ENCODE measurements at places on chromosomes 5 and 9.

DNA sequence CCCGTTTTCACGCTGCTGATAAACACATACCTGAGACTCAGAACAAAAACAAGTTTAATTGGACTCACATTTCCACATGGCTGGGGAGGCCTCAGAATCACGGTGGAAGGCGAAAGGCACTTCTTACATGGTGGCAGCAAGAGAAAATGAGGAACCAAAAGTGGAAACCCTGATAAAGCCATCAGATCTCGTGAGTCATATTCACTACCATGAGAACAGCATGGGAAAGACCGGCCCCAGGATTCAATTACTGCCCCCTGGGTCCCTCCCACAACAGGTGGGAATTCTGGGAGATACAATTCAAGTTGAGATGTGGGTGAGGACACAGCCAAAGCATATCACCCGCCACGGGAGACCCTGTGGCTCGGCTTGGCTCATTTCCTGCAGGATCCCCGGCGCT is 20.2 kb downstream of the EXD3 start:
- DNase-seq, result no peak

DNA sequence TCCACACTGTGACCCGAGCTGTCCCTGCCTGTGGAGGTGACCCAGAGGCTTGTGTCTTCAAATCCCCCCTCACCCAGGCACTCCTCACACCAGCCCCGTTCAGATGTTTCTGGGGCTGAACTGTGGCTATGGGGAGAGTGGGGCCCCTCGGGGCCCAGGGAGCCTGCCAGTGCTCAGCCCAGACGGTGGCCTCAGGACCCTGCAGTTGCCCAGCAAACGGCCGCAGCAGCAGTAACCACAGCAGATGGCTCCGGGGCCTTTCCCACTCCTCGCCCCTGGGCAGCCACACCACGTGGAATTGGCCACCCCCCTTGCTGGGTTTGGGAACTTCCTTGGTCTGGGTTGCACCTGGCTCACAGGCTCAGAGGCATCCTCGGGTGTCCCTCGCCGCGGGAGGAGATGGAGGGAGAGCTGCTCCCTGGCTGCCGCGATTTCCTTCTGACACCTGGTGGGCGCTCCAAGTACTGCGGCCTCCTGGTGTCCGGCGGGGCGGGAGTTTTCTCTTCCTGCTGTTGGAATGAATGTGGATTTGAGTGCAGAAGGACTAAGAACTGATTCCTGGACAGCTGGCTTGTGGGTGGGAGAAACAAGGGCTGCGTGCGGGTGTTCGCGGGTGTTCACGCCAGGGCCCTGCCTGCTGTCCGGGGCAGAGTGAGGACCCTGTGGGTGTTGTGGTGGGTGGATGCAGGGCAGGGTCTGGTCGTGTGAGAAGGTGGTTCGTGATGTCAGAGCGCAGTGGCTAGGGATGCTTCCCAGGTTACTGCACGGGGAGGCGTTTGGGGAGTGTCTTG is 97.5 kb downstream of the COL5A1 start:
- DNase-seq, result peak; percentile 38

GRCh38 chr9:133943036-133943780 is 48.9 kb downstream of the VAV2 start:
- no peak for DNase-seq

- no peak for DNase-seq
These were observed 87.6 kb downstream of the MAMDC2 start for GRCh38 chr9:70131296-70131695.

DNA sequence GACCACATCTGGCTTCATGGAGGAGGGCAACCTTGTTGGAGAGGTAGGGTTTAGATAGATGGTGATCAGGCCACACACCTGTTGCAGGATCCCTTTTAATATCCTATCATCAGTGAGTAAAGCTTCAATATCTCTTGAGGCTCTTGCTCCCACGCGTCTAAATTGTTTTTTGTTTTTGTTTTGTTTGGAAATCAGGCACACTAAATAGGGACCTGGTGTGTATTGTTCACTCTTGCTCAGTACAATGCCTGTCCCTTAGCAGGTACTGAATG is 2.6 kb upstream of the TMEM268 start:
- no peak for DNase-seq

DNA sequence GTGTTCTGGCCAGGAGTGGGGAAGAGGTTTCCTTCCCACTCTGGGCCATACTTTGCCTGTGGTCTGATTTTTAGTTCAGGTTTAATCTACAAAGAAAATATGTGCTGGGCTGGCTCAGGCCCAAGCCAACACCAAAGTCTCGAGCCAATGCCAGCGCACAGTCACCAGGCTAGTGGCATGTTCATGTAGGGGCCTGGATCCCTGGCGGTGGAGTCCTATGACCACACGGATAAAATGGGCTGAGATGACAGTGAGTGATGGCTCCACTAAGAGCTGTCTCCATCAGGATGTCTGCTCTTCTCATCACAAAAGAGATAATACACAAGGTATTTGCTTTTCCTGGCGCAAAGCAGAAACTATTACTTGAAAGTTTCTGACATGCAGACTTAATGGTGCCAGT is 92.9 kb upstream of the PTPN3 start:
- DNase-seq, result no peak

DNA sequence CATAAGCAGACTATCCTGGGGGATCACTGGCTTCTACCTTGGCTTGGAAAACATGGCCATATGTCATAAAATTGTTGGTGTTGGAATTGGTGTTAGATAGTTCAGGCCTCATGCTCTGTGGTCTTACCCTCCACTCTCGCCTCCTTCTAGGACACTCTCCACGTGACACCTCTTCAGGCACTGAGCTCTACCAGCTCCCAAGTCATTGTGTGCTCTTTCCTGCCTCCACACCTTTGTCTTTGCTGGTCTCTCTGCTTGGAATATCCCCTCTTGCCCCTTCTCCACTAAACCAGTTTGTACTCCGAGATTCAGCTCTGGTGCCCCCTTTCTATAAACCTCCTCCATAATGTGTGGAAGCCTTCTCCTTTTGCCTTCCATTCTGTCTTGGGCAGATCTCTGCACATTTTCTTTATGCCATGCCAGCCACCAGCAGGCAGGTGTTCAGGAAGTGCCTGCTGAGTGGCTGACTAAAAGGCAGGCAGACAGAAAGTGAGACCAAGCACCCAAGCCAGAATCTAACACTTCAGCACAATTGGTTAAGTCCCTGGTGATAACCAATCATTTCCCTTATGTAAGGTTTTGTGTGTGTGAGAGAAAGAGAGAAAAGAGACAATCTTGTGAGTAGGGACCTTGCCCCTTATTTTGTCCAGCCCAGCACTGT is 37.7 kb downstream of the SAR1B start:
- DNase-seq, result no peak

DNA sequence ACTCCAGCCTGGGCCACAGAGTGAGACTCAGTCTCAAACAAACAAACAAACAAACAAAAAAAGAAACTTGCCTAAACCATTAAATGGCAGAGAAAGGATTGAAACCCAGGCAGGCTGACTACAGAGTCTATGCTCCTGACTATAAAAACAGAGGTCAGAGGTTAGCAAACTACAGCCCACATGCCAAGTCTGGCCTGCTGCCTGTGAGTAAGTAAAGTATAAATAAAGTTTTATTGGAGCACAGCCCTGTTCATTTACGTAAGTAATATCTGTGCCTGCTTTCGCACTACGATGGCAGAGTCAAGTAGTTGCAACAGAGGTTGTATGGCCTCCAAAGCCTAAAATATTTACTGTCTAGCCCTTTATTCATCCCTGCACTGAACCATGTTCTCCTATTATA is 11.6 kb downstream of the POLR1E start:
- no peak for DNase-seq

DNA sequence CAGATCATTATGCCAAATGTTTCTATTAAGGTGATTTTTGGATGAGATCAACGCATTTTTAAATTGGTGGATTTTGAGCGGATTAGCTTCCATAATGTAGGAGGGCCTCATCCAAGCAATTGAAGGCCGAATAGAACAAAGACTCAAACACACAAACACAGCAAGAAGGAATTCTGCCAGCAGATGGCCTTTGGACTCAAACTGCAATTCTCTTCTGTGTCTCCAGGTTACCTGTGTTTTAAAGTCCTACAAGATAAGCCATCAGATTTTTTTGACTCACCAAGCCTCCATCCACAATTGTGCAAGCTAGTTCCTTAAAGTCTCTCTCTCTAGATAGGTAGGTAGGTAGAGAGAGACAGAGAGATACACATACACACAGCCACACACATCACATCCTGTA is 25.5 kb downstream of the CDH6 start:
- DNase-seq, result no peak

DNA sequence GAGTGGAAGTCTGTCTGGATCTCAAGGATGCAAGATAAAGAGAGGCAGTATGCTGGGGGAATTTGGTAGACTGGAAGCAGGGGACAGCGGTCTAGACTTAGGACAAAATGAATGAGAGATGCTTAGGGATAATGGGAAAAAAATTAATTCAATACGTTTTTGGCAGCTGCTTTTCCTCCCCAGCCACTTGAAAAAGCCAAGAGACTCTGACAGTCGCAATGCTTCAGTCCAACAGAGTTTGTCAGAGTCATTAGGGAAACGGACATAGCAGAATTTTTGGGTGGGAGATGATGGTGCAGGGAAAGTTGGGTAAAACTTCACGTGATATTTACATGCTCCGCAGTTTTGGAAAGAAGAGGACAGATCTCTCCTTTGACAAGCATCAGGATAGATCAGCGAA is 129.7 kb downstream of the GOLPH3 start:
- DNase-seq, result no peak

GRCh38 chr9:9950813-9951212 is 662.0 kb downstream of the PTPRD start:
- no peak for DNase-seq

DNA sequence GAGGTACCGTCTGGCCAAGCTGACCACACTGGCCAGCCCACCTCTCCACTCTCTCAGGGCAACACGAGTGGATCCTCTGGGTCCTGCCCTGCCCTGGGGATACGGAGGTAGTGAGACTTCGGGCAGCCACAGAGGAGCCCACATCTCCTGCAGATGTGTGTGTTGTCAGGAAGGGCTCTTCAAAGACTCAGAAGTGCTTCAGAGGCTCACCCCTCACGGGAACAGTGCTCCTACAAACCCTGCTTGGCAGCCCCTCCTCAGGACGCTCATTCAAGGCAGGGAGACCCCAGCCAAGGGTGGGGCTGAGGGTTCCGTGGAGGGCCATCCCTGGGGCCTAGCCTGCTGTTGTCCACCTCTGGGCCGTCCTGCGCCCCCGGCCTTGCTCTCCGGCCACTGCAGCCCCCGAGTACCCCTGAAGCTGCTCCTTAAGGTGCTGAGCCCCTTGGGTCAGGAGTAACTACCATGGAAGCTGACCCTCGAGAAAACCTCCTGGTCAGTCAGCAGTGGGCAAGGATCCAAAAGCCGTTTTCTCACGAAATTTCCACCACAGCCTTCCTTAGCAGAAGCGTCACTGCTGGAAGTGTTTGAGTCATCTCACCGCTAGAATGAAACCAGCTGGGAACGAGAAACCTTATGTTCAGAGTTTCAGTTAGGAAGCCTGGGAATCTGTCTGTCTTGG is 23.2 kb upstream of the LRRC14B start:
- DNase-seq, result no peak

GRCh38 chr5:78771260-78772205 is 123.0 kb upstream of the LHFPL2 start:
- DNase-seq, result no peak

DNA sequence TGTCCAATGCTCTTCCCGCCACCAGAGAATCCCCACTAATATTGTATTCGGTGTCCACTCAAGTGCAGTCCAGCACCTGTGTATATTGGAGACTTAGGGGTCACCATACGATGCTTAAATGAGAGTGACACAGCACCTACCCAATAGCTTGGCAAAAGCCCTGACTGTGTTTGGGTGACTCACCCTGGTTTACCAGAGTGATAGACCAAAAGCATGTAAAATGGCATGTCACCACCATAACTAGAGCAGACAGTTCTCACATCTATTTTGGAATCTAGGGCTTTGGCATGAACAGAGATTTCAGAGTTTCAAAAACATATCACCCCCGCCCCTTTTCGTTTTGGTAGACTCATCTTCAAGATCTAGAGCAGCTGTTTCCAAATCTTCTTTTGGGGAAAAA is 217.3 kb upstream of the RASEF start:
- DNase-seq, result no peak

DNA sequence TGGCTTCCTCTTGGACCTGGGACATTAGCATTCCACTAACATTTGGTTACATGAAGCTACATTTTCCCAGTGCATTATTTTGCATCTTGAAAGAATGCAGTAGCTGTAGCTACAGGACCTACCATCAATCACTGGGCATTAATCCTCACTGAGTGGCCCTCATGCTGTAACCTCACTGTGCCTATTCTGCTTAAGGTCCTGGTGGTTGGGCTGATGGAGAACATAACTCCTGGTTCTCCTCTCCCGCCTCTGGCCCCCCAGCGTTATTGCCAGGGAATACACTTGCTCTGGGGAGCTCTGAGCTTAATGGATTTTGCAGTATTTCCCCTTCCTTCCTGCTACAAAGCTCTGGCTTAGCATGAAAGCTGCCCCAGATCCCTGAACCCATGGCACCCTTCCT is 111.5 kb upstream of the EQTN start:
- no peak for DNase-seq
